CD4-positive, alpha-beta T cell treated with Interferon alpha-2 for 1 hour (primary cell): ENCODE measurements at places on chromosomes 5 and 9.

DNA sequence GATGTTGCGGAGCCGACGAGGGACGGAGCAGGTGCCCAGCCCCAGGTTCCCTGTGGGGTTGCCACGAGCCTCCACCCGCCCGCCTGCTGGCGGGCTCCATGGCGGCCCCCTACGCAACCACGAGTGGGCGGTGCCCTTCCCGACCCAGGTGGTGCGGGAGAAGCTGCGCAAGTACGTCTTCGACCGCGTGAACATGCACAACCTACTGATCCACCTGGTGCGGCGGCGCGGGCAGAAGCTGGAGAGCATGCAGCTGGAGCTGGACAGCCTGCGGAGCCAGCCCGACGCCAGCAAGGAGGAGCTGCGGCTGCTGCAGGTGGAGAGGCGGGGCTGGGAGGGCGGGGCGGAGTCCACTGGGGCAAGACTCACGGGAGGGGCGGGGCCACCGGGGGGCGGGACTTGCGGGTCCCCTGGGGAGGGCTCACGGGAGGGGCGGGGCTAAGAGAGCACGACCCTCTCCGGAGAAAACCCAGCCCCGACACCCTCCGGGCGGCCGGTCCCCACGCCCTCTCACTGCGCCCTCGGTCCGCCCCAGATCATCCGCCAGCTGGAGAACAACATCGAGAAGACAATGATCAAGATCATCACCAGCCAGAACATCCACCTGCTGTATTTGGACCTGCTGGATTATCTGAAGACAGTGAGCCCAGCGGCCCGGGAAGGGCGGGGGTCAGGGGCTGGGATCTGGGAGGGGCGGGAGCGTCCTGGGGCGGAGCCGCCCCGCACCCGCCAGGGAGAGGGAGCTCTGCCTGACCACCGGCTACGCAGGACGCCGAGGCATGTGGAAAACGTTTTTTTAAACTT lies 3.9 kb downstream of the CCDC183 start:
- peak; percentile 92 for DNase-seq

- DNase-seq, result no peak
Observed at GRCh38 chr9:121207371-121207940, 5.8 kb upstream of the RAB14 start.

- no peak for DNase-seq
Observed at GRCh38 chr5:71924325-71924724, 182.9 kb upstream of the MAP1B start.

- DNase-seq, result no peak
Observed at GRCh38 chr9:103601287-103601686, 492.8 kb upstream of the SMC2 start.

DNA sequence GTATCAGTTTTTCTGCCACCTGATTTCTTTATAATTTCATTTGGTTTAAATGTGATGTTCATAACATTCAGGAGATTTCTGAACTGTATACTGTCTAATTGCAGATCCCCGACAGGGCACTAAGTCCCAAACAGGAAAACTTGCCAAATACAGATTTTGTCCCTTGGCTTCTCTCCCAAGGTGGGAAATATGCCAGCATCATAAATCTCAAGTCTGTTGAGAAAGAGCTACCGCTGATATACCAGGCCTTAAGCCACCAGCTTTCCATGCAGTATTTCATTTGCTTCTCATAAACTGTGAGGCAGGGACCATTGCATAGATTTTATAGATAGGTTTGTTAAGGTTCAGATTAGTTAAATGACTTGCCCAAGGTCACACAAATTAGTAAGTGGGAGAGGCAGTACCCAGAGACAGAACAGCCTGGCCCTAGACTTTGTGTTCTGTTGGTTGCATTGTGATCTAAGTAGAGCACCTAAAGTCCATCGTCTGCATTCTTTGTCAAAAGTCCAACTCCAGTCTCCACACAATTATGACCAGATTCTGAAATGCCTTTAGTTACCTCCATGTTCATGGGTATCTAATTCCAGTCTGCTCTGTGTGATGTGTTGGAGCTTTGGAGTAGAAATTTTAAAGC lies 16.2 kb downstream of the GPR21 start:
- DNase-seq, result no peak

DNA sequence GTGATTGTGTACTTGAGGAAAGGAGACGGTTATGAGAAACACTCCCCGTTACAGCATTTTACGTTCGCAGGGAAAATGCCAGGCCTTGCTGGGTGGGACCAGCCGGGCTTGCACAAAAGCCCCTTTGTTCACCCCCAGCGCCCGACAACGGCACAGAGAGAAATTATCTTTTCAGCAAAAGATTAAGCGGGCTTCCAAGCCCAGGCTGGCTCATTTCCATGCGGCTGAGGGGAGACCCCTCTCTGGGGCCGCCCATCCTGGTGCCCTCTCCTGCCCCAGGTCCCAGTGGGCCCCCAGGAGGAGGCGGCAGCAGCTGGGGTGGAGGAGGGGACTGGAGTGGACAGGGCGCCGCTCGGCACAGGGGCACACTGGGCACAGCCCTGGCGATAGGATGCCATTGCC lies 50.8 kb upstream of the NOTCH1 start:
- DNase-seq, result no peak

DNA sequence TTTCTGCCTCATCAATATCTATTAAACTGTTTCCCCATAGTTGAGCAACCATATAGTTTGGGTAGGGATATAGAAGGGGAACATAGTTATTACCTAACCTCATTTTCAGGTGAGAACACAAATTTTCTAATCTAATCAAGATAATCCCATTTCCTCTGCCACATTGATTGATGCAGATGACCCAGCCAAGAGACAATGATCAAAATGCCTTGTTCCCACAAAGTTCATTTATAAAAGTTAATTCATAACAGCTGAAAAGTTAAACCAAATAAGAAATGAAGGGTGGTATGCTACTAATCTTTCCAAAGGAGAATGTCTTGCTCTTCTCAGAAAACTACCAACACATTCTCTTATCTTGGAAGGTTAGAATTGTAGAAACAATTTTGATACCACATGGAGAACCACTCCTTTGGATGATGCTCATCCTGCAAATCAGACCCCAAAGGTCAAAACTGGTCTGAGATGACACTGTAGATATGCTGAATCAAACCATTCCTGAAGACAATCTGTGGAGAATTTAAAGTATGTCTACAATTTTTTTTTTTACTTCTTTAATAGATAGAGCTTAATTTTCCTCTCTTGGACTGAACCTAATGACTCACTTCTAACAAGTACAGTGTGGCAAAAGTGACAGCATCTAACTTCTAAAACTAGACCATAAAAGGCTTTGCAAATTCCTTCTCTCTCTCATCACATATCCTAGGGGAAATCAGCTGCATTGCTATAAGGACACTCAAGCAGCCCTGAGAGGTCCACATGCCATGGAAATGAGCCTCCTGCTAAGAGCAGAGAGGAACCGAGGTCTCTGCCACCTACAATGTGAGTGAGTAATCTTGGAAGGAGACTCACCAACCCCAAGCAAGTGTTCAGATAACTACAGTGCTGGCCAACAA lies 586.7 kb upstream of the TUSC1 start:
- DNase-seq, result no peak

GRCh38 chr5:71528206-71528605 lies 58.9 kb upstream of the MCCC2 start:
- no peak for DNase-seq

- DNase-seq, result no peak
Observed at GRCh38 chr5:109718632-109719031, 28.9 kb downstream of the MAN2A1 start.

- DNase-seq, result no peak
Observed at GRCh38 chr9:115250621-115251032, 132.7 kb upstream of the TNC start.

GRCh38 chr5:22470408-22470807 lies 382.7 kb downstream of the CDH12 start:
- no peak for DNase-seq

GRCh38 chr5:113142186-113142585 lies 165.6 kb downstream of the DCP2 start:
- DNase-seq, result no peak

DNA sequence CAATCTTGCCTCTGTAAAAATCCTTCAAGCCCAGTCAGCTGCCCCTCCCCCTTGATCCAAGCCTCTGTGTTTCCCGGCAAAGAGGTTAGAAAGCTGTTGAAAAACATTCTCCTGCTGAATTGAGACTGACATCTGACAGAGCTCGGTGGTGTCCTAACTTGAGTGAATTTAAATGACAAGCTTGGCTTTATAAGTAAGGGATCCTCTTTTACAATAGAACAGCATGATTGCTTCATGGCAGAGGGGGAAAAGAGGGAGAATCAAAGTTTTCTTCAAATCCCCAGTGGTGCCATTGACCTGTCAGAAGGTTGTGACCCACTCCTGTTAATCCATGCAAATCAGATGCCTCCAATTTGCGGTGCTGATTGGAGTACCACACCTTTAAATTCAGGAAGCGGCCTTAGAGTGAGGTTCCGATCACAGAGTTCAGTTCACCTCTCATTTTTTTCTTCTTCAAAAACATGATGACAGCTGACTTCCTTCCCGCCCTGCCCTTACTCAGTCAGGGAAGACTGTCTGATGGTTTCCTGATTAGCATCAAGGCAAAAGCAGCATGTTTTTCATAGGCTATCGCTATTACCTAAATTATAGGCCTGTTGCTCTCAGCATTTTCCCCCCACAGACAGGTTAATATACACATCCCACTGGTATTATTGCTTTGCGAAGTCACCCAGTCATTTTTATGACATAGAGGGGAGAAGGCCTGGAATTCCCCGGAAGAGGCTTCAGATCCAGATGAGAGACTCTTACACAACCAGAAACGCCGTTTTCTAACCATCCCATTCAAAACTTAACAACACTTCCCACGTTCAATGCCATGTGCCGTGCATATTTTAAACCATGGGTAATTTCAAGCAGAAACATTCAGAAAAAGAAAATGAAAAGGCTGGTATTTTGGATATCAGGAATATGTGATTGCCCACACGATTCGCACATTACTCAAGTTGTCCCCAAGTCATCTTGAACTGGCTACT lies 141.4 kb downstream of the EBF1 start:
- DNase-seq, result peak; percentile 12

- DNase-seq, result peak; percentile 80
Observed at GRCh38 chr5:95846554-95847260, 24.2 kb upstream of the GLRX start.

DNA sequence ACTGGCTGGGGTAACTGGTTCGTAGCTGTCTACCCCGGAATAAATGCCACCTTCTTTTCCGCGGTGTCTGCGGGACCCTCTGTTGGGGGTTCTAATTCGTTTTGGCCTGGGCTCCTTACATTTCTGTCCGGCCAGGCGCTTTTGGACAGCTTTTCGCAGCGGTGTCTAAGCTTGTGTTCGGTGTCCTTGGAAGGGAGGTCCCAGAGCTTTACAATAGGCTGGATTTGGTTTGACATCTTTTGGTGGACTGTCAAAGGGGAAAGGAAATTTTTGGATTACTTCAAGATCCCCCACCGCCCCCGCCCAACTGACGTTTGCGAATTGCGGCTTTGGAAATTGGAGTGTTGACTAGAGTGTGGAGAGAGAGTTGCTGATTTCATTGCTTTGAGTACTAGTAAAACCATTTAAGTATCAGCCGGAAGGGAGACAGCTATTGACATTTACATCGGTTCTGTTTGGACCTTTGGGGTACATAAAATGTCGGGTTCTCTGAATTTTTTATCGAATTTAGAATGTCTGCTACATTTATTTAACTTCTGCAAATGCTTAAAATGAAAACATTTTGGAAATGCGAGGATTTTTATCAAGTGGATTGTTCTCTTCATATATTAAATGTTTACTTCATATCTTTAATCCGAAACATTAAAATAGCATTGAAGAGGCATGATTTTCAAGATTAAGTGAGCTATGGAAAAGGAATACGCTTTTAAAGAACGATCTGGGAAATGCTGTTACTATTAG lies 4.7 kb upstream of the PURA start:
- no peak for DNase-seq

DNA sequence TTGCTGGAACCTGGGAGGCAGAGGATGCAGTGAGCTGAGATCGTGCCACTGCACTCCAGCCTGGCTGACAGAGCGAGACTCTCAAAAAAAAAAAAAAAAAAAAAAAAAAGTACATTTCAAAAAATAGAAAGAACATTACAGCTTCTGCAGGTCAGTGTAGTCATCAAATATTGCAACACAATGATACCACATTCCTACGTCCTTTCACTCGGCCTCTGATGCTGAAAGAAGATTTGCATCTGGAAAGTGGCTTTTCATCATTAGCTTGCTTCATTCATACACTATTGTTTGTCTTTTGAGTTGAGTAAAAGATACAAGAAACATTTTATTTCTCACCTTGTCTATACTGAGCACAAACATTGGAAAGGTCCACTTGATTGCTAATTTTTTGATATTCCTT lies 59.6 kb upstream of the CPLANE1 start:
- DNase-seq, result no peak

GRCh38 chr9:36876056-36876455 lies 158.0 kb downstream of the PAX5 start:
- no peak for DNase-seq

DNA sequence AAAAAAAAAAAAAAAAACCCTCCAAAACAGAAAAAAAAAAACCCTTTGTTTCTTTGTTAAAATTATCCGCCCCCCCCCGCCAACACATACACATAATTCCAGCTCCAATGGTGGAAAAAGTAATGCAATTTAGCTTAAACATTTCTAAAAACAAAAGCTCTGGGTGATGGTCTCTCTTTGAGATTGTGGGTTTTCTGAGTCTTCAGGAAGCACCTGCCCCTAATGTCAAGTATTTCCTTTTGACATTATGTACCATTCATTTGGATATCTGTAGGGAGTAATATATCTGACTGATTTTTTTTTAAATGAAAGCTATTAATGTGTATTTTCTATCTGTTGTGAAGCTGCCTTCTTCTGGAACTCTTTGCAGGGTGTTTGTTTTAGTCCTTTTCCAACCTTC lies 389.7 kb downstream of the TAF11L14 start:
- no peak for DNase-seq

- no peak for DNase-seq
Observed at GRCh38 chr5:8650186-8650585, 781.2 kb downstream of the MTRR start.

DNA sequence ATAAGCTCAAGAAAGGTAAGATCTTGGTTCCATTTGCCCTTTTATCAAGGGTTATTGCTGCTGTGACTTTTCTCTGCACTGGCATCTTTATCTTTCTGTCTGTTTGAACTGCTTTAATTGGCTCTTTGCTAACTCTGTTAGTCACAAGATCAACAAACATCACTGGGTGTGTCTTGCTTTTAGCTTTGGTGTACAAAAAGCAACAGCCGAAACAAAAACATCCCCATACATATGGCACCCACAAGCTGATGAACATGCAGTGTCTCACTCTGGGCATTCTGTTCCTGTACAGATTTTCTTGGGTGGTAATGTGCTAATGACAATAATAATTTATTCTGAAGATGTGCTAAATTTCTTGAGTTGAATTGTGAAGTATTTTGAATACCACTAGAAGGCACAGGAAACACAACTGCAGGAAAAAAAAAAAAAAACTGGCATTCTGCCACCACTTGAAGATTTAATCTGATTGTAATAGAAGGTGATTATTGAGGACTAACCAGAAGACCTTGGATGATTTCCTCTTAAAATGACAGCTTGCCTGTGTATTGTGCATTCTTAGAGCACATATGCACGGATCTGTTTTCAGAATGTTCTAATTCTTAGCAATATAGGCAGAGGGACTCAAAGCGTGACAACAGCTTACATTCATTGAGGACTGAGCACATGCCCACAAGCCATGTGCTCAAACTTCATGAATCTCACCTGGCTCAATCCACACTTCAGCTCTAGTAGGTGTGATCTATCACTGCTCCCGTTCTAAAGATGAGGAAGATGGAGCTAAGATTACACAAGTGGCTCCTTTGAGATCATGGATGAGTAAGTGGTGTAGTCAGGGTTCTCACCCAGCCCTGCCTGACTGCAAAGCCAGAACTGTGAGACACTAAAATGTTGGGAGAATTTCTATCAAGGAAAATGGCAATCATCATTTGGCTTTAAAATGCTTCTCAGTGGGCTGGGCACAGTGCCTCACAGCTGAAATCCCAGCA lies 96.4 kb downstream of the EBF1 start:
- no peak for DNase-seq

GRCh38 chr5:149406203-149406978 lies 27.3 kb upstream of the IL17B start:
- no peak for DNase-seq
